ENCODE measurements at places on chromosomes 5 and 9.
A peak's percentile ranks its signal among the peaks of the same experiment; 100 is the strongest.

GRCh38 chr5:154236-154635 lies 37.1 kb upstream of the LRRC14B start:
- no peak for DNase-seq

GRCh38 chr5:146124580-146124979 lies 19.2 kb upstream of the PLAC8L1 start:
- no peak for DNase-seq

- no peak for DNase-seq
Observed at GRCh38 chr9:134502809-134503211, 138.8 kb upstream of the COL5A1 start.

- DNase-seq: peak; percentile 43
Observed at GRCh38 chr9:99058964-99059921, 45.7 kb upstream of the TGFBR1 start.

DNA sequence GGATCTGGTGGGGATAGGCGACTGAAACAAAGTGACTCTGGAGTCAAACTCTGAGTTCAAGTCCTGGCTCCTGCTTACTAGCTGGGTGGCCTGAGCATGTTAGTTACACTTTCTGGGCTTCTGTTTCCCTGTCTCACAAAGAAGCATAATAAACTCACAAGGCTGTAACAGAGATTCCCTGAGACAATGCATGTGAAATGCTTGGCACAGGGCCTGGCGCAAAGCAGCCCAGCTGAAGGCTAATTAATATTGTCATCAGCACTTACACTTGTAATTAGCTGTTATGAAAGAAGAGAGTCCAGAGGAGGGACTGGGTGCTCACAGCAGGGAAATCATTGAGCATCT lies 64.1 kb upstream of the SPOCK1 start:
- no peak for DNase-seq

DNA sequence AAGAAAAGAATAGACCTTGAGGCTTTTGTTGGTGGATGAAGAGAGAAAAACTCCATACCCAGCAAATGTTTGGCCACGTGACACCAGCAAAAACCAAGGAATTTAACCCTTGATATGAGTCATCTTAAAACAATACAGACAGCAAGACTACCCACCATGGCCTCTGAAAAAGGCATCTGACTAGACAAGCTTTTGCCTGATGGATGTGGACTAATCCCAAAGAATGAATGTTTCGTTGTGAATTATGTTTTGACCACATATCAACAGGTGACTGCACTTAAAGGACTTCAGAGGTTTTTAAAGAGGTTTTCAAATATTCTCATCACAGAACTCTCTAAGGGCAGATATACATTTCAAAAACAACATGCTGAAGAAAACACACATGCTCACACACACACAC lies 33.0 kb upstream of the SLC1A3 start:
- DNase-seq: no peak

- DNase-seq: no peak
Observed at GRCh38 chr5:8700222-8700621, 831.3 kb downstream of the MTRR start.

GRCh38 chr9:89527084-89527483 lies 29.2 kb upstream of the SEMA4D start:
- DNase-seq: no peak

DNA sequence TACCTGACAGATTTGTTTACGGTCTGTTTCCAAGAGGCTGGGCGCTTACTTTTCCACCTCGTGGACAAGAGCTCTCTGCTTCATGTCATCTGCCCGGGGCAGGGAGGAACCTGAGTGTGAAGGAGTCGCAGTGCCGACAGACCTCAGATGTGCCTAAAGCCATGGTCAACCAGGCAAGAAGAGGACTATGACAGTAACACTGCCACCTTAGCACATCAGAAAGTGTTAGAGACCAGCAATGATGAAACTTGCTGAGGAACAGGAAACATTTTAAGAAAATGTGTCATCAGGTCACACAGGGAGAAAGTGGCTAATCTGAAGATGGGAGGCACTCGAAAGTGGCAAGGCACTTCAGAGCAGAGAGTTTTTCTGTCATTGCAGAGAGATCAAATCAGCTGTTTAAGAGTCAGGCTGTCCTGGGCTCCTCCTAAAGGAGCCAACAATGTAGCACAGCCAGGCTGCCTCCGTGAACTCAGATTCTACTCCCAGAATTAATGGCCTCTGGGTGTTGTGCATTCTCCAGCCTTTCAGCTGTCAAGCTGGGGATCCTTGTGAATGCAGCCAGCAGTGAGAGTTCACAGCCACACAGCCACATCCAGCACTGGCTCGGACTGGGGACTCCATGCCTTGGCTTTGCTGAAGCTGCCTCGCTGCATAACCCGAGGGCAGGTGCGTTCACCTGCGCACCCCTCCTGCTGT lies 94.6 kb downstream of the RAPGEF1 start:
- no peak for DNase-seq

DNA sequence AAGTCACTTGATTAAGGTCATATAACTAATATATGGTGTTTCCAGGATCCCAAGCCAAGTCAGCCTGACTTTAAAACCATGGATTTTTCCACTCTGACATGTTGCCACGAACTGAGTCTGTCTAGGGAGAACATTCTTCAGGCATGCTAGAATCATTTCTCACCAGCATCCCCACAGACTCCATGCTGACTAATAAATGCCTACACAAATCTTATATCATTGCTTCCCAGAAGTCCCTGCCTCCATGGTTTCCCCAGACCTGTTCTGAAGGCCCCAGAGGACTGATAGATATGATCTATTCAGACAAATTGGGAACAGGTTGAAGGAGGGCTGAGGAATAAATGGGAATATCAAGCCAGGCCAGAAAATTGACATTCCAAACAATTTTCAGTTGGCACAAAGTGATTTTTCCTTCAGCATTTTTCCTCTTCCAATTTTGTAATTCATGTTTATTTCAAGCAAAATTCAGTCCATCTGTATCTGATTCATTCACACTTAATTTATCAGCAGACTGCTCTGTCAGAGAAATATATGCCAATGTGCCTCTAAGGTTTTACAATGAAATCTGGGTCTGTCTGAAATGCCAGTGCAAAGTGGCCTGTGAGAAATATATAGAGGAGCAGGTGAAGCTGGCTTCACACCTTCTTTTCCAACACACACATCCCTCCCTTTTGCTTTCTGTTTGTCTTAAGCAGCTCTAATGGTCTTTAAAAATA lies 413.6 kb upstream of the TNC start:
- DNase-seq: no peak

DNA sequence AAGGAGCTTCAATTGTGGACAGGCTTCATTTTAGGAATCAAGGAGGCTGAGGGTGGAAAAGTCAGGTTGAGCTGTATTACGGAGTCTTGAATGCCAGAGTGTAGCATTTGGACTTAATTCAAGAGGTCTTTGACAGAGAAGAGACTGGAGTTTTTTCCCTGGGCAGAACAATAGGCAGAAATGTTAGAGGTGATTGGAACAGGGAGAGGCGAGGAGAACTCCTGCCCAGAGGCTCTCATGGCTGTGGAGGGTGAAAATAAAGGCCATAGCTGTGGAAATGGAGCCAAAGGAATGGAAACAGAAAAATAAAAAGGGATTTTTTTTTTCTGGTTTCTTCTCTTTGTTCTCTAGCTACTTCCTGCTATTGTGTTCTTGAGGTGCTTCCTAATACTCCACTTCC lies 3.7 kb upstream of the IFNB1 start:
- no peak for DNase-seq

- DNase-seq: no peak
Observed at GRCh38 chr5:102523541-102524175, 24.9 kb upstream of the SLCO6A1 start.

GRCh38 chr5:150522504-150523414 lies 14.8 kb downstream of the NDST1 start:
- no peak for DNase-seq

DNA sequence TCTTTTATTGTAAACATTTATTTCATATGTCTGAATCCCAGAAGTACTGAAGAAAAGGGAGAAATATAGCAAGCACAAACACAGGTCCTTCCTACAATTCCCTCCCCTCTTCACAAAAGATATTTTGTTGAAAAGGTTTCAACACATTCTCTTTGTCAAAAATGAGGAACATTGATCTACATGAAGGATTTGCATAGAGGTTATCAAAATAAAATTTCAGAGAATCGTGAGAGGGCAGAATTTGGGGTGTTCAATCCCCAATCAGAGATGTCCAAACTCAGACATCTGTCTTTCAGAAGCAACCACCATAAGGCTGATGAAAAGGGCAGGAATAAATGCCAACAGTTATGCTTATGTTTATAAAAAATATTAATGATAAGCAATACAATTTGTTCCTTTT lies 69.2 kb downstream of the MARCHF3 start:
- DNase-seq: no peak

- DNase-seq: no peak
Observed at GRCh38 chr9:88994469-88995199, 3.4 kb downstream of the S1PR3 start.

DNA sequence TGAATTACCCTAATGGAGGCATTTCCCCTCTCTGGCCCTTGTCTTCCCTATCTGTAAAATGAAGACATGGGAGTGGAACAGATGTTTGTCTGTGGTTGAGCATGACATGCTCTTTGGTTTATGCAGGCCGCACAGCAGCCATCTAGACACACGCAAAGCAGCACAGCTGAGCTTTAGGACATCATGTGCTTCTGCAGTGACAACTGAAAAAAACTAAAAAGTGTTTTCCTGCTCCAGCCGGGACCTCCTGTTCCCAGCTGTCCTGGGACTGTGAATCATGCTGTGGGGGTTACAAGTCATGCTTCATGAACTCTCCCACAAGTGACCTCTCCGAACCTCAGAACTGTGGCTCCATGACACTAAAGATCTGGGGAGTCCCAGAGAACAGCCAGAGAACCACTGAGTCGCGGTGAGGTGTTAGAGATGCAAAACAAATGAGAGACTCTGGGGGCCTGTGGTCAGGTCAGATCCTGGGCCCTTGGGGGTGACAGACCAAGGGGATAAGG lies 1.7 kb downstream of the SMIM3 start:
- no peak for DNase-seq

- no peak for DNase-seq
Observed at GRCh38 chr5:135230251-135230925, 168.6 kb downstream of the MACROH2A1 start.

- no peak for DNase-seq
Observed at GRCh38 chr9:130794923-130795495, 40.0 kb upstream of the ABL1 start.

DNA sequence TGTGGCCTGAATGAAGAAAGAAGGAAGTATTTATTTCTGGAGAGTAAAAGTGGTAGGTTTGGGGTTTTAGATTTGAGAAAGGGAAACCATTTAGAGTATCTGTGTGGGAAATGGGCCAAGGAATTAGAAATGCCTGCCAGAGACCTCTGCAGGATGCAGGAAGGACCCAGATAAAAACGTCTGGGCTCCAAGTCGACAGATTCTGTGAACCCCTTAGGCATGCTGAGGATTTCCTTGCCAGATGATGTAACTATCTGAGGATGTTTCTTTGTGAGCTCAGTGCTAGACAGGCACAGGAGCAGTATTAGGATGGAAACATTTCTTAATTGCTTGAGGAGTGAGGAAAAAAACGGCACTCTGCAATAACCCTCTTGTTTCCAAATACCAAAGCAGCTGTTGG lies 251.8 kb upstream of the DMRT1 start:
- no peak for DNase-seq

DNA sequence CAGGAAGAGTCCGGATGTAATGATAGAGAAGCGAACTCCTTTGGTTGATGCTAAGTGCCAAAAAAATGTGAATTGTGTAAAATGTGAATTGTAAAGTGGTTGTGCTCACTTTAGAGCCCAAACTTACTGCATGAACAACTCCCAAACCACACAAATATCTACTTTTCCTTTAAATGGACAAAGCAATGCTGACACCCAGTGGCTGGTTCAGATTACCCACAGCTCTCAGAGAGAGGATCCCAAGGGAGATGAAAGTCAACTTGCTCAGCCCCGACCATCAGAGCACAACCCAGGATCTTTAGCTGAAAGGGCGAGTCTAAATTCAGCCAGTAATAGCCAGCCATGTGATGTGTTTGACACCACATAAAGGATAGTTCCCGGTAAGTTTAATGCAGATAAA lies 133.7 kb downstream of the NMUR2 start:
- DNase-seq: no peak

- no peak for DNase-seq
Observed at GRCh38 chr5:171272996-171273970, 35.8 kb upstream of the TLX3 start.

DNA sequence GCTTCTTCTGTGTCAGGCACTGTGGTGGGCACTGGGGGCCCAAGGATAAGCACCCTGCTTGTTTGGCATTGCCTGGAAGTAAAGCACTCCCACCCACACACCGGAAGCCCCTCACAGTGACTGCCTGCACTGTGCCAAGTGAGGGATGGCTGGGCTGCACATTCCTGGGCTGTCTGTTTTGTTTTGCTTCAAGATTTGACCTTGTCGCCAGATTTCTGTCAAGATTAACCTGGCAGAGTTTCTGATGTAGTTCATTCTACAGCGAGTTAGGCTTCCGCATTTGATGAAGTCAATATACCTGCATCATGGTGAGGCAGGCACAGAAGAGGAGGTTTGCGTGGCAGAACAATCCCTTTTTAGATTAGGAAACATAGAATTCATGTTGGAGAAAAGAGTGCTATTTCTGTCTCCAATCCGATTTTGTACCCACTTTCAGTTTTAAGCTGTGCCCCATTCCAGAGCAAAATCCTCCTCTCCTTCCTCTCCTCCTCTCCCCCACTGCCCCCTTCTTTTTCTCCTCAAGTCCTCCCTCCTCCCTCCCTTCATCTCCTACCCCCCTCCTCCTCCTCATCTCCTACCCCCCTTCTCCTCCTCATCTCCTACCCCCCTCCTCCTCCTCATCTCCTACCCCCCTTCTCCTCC lies 14.4 kb upstream of the BOD1 start:
- DNase-seq: no peak

- DNase-seq: no peak
Observed at GRCh38 chr9:33939924-33940874, 108.5 kb downstream of the UBAP2 start.

- no peak for DNase-seq
Observed at GRCh38 chr9:77507212-77507961, 140.7 kb downstream of the GNA14 start.

Measured in GM12891 (cell line).